Central memory CD4-positive, alpha-beta T cell (primary cell): ENCODE measurements at places on chromosomes 6 and 20.

DNA sequence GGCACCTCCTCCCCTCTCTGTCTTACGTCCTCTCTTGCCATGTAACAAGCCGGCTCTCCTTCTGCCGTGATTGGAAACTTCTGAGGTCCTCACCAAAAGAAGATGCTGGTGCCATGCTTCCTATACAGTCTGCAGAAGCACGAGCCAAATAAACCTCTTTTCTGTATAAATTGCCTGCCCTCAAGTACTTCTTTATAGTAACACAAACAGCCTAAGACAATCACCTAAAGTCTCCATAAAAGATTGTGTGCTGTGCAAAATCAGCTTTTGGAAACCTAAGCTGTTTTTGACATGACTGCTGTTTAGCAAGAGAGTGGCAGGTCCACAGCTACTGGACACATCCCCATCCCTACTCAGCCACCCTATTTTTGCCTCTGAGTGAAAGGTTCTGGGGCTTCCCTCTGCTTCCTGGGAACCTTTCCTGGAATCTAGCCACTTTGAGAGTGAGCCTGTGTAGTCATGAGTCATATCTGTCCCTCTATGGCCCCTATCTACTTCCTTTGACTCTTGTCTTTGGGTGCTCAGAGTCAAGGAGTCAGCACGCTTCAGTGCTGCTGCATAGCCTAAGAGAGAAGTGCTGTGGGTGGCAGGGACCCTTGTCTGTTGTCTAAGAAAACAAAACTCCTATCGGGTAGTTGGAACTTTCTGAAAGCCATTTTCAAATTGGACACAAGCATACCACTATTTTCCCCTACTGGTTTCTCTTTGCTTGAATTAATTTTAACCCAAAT lies 110.0 kb downstream of the PPP1R14C start:
- DNase-seq: no peak

GRCh38 chr20:63057171-63058117 lies 50.7 kb upstream of the BHLHE23 start:
- no peak for DNase-seq

DNA sequence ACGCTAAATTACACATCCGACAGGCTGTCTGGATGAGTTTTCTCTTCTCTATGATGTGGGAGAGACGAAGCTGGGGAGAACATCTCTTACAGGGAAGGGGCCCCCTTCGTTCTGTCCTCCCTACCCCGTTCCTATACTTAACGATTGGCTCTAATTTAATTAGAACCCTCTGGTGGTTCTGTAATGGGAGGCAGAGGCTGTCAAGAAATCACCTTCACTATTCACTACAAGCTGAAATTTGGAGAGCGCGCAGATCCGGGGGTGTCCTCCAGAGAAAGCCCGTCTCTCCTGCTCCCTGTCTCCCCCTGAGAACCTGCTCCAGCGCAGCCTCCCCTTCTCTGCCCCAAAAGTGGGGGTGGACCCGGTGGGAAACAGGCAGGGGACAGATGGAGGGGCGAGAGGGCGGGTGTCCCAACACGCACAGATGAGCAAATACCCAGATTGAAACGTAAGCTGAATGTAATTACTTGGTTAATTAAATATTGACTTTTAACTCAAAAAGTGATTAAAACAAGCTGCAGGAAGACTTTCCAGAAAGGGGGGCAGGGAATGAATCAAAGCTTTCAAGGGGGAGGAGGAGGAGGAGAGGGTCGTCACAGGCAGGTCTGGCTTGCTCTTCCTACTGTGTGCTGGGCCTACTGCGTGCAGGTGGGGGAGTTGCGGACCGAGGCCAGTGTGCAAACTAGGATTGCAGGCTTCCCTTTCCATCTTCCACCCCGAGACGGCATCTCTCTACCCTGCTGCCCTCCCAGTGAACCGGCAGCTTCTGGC lies 1.3 kb downstream of the SULF2 start:
- DNase-seq: no peak

- DNase-seq: no peak
Measured at GRCh38 chr6:75285283-75285639, 669 bp upstream of the TMEM30A start.

DNA sequence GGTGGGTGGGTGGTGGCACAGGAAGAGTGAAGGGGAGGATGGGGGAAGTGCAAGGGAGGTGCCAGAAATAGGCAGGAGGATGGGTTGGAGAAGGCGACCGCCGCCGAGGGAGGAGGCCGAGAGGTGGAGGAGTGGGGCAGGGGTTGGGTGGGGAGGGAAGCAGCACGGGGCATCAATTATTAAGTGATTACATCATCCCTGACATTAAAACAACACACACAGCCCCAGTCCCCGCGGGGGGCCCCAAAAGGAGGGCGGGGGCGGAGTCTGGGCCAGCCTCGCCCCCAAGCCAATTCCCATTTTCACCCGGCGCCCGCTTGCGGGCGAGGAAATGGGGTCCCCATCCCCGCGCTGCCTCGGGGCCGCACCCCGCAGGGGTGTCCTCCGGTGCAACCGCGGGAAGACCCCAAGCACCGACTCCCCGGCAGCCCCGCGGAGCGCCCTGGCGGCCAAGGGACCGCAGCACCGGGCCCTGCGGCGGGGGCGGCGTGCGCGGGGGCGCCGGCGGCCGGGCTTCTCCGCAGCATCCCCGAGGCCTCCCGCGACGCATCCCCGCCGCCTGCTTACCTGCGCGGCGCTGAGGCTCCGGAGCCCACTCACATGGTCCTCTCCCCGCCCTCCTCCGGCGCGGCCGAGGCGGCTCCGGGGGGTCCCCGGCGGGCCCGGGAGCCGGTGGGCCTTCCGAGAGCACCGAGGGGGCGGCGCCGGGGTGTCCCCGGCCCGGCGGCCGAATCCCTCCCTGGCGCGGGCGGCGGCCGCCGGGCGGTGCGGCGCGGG lies 663 bp downstream of the FYN start:
- peak; percentile 64 for DNase-seq

DNA sequence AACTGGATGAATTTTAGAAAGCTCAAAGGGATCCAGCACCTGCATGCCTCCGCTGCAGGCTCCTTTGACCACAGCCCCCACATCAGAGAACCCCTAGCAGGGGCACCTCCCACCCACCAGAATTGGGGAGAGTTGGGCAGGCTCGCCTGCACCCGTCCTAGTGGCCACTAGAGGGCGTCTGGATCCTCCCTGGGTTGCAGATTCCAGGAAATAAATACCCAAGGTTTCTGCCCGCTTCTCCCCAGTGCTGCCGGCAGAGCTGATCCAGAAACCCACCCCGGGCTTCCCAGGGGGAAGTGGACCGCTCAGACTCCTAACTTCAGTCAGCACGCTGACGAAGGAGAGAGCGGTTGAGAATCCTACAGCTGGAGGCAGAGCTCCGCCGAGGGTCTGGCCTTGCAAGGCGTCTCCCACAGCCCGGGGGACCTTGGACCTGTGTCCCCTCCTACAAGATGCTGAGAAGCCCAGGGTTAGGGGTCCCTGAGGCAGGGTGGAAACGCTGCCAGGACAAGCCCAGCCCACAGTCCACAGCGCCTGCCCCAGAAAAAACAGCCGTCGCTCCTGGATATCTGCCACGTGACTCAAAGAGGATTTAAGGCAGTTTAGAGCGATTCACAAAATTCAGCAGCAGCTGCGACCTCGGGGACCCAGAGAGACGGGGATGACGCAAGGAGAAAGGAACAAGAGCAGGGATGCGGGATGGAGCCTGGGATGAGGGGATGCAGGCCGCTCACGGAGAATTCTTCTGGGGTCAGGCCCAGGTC lies 32.6 kb upstream of the PHACTR3 start:
- peak; percentile 31 for DNase-seq

DNA sequence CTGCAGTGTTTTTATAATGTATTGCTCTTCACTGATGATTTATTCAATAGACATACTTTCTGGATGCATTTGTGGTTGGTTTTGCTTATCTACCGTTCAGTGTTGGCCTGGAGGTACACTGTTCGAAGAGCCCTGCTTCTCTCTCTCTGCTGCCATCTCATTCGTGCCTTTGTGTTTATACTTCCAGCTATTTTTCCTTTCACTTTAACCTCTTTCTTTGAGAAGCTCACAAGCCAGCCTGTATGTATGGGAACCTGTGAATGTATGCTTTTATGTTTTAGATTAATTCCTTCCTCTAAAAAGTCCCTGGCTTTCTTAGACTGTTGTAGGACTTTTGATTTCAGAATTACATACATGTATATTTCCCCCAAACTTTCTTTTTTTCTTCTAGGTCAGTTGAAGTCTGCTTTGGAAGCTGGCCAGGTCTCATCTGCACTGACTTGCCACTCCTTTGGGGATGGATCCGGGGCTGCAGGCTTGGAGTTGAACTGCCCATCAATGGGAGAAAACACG lies 83.0 kb downstream of the SCAND1 start:
- DNase-seq: no peak

DNA sequence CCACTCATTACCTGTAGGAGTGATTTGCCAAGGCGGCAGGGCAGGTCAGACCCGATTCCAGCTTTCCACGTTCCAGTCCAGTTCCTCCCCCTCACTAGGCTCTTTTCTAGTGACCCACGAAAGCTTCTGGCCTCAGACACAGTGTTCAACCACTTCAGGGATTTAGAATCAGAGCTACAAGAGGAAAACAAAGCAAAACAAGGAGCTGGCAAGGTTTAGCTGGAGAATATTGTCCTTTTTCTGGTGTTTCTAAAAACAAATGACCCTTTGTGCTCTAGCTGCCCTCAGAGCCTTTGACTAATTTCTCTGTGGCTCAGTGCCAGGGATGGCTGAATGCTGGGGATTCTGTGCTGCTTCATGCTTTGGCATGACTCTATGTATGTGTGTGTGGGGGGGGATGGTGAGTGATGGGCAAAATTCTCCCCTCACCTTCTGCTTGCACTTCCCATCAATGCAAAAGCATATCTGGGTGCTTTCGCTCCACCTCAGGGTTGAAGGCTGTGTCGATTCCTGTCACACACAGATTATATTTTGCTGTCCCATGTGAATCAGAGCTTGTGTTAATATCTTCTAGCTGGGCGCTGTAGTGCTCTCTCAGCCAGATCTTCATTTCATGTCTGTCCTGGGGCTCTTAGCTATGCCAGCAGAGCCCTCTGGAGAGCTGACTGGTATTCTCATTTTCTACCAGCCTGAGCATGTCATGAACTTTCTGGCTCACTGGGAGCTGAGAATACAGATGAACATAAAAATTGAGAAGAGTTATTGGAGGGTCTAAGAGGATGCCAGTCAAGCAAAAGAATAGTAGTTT lies 19.3 kb upstream of the NEDD9 start:
- no peak for DNase-seq

GRCh38 chr6:74213995-74214394 lies 518.0 kb downstream of the CD109 start:
- DNase-seq: no peak

DNA sequence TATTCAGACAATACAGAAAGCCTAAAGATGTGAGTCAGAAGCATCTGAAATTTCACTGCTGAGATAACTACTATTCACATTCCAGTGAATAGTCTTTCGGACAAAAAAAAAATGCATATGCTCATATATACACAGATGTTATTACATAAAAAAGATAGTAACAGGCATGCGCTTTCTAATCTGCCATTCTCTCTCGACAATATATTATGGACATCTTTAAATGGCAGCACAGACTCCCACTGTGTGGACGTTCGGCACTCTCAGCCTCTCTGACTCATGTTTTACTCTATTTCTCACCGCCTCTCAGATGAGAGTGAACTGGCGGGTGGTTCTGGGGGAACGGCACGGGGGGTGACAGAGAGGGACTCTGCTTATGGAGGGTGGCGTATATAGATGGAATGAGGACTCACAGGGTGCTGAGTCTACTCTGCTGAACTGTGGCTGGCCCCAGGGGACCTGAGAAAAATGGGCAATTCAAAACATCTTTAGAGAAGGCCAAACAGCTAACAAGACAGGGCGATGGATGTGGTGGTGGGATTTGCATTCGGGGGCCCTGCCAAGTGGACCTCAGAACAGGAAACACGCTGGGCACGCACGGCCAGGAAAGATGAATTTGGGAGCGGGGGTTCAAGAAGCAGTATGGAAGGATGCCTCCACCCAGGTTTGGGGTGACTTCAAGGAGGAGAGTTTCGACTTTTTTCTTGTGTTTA lies 68.9 kb downstream of the MDGA1 start:
- DNase-seq: no peak

GRCh38 chr6:20919677-20920385 lies 385.6 kb downstream of the CDKAL1 start:
- no peak for DNase-seq

DNA sequence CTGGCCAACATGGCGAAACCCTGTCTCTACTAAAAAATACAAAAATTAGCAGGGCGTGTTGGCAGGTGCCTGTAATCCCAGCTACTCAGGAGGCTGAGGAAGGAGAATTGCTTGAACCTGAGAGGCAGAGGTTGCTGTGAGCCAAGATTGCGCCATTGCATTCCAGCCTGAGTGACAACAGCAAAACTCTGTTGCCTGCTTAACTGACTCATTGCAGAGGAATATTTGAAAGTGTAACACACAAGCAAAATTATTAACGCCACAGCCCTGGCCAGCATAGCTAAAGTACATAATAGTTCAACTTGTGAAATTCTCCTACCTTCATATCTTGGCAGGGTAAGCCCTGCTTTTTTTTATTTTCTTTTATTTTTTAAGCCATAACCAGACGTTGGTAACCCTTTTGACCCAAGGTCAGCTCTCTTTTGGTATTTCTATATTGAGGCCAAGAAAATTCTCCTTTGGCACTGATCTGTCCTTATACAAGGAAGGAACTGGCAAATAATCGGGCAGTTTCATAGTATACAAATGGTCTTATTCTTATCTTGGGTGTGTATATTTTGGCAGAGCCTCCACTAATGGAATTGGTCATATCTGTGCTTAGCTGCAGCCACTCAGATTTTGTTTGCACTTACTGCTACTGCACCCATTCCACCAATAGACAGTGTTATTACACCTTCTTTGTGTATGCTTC lies 4.0 kb upstream of the ADGRF5 start:
- DNase-seq: no peak
